Cortex of kidney (tissue), 1 donor: ENCODE measurements at places on chromosomes 16 and 17.

- no peak for DNase-seq
These were observed 28.0 kb downstream of the PPL start for GRCh38 chr16:4908854-4909401.

DNA sequence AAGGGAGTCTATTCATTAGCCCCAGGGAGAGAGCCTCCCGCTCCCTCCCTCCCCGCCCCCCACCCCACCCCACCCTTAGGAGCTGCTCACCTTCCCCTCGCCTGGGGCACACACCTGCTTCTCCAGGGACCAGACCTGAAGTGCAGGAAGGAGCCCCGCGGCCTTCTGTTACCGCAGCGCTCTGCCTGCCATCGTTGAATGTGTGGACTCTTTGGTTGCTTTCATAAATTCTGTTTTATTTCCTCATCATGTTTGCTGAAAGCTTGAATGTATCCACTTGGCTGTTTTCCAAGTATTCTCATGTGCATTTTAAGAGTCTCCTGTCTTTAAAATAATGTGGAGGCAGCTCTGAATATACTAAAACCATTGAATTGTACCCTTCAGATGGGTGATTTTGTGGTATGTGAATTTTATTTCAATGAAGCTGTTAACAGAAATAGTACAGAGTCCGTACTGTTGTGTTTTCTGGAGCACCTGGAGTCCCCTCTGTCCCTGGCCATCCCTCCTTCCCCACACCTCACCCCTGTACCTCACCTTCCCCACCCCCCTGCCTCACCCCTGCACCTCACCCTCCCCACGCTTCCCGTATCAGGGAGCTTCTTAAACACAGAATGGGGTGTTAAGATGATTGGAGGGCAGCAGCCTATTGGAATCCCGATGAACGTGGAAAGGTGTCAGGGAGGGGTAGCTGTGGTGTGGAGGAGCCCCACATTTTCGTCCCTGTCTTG is 25.5 kb downstream of the RAB11FIP3 start:
- DNase-seq: no peak

DNA sequence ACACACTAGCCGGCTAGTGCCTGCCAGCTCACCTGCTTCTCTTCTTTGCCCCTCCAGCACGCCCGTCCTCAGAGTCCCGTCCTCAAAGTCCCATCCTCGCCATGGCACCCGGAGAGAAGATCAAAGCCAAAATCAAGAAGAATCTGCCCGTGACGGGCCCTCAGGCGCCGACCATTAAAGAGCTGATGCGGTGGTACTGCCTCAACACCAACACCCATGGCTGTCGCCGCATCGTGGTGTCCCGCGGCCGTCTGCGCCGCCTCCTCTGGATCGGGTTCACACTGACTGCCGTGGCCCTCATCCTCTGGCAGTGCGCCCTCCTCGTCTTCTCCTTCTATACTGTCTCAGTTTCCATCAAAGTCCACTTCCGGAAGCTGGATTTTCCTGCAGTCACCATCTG is 3.6 kb downstream of the SCNN1G start:
- DNase-seq: no peak

DNA sequence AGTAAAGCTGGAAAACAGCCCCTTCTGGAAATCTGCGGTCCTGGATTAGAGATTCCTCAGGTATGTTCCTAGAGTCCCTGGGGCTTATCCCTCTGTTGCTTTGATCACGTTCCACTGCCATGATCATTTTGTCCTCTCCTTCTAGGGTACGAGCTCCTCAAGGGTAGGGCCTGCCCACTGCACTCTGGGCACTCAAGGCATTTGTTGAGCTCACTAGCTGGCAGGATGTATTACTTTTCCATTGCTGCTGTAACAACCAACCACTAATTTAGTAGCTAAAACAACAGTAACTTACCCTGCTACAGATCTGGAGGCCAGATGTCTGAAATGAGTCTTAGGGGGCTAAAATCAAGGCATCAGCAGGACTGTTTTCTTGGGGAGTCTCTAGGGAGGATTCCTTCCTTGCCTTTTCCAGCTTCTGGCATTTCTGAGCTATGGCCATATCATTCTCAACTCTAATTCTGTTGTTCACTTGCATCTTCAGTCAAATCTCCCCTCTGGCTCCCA is 65.7 kb downstream of the ARSG start:
- no peak for DNase-seq

GRCh38 chr16:81335669-81336068 is 20.9 kb downstream of the GAN start:
- no peak for DNase-seq

DNA sequence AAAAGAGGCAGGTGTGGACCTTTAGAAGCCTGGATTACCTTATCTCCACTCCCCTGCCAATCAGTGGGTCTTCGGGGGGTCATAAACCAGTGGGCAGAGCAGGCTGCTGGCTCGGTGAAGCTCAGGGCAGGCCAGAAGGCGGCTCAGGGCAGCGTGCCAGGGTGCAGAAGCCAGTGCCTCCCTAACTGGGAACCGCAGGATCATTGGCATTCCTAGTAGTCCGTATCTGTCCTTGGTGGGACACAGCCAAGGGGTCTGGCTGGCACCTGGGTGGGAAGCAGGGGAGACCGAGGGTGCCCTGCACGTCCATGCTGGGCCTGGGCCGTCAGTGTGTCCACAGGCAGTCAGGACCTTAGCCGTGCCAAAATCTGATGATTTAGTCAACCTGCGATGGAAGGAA is 76.8 kb downstream of the SEC14L1 start:
- no peak for DNase-seq

- no peak for DNase-seq
These were observed 6.3 kb downstream of the CDIP1 start for GRCh38 chr16:4532238-4532637.

GRCh38 chr17:65956814-65957213 is 235.1 kb downstream of the CEP112 start:
- no peak for DNase-seq

GRCh38 chr17:49915260-49915659 is 53.7 kb upstream of the DLX4 start:
- no peak for DNase-seq

- DNase-seq: no peak
These were observed 13.1 kb upstream of the LPCAT2 start for GRCh38 chr16:55495616-55496289.

GRCh38 chr17:2378905-2379304 is 22.0 kb downstream of the MNT start:
- no peak for DNase-seq

- DNase-seq: no peak
These were observed 28.8 kb downstream of the ABCC12 start for GRCh38 chr16:48126801-48127644.

GRCh38 chr16:66585481-66586239 is 6.4 kb downstream of the CMTM2 start:
- no peak for DNase-seq

DNA sequence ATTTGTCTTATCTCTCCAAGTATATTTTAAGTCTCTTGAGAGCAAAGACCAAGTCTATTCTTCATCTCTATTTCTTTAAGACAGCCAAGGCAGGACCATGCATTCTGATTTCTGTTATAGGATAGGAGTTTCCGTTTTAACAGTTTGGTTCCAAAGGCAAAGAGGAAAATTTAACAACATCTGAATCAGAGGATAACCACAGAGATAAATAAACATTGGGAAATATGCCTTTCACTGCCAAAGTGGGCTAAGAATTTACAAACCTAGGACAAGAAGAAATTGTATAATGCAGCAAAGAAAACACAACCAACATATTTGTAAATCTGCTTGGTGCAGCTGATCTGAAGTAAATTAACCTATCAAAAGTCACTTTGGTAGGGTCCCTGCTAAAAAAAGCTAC is 37.7 kb downstream of the USP32 start:
- no peak for DNase-seq

GRCh38 chr16:11615748-11616447 is 29.2 kb upstream of the LITAF start:
- no peak for DNase-seq

GRCh38 chr17:28043741-28044140 is 1.3 kb downstream of the NLK start:
- DNase-seq: no peak

DNA sequence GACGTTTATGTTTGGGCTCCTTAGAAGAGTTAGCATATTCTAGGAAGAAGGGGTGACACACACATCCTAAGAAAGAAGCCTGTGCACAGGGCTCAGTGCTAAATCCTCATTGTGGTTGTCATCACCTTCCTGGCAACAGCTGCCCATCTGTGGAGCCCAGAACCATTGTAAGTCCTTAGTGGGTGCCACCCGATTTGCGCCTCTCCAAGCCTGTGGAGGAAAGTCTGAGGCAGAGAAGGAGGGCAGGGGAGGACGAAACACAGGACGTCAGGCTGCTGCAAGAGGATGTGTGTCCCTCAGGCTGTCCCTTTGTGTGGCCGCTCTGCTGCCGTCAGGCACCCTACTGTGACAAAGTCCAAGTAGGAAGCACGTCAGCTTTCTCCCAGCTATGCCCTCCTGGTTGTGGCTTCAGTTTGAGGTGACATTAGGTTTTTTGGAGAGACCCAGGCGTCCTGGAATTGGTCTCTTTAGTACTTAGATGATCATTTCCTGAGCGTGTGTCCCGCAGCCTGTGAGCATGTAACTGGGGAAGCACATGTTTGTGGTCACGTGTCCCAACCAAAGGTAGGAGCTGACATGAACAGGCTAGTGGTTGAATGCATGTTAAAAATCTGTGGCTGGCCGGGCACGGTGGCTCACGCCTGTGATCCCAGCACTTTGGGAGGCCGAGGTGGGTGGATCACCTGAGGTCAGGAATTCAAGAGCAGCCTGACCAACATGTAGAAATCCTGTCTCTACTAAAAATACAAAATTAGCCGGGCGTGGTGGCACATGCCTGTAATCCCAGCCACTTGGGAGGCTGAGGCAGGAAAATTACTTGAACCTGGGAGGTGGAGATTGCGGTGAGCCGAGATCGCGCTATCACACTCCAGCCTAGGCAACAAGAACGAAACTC is 10.7 kb downstream of the CLUAP1 start:
- no peak for DNase-seq

- no peak for DNase-seq
These were observed 2093.4 kb downstream of the TP53TG3F start for GRCh38 chr16:35552763-35553162.

DNA sequence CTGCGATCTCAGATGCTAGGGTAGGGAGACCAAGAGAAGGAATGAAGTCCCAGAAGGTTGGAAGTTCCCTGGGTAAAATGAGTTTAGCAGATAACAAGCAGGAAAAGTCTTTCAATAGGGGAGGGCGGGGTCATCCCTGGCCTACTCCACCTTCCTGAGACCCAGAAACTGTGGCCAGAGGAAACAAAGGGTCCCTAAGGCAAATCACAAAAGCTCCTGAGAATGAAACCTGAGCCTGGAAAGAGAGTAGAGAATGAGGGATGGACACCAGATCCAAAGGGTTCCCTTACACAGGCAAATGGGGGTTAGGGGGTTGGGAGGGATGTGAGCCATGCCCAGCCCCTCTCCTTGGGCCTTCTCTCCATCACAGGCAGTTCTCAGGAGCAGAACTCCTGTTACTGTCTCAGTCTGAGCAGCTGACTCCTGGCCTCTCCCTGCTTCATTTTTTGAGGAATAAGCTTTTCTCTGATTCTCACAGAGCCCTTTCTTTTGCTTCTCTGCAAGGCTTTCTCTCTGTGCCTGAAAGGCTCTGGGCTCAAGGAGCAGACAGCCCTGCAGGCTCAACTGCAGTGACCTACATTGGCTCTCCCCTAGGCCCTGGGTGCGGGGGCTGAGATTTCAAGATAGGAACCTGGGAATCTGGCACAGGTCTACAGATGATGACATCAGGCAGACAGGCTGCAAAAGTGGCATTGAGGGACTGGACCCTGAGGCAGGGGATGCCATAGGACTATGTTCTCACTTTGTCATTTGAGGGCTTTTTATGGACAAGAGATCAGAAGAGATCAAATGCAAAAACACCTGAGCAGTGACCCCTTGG is 9.8 kb upstream of the NR1D1 start:
- DNase-seq: no peak

- no peak for DNase-seq
These were observed 312.9 kb downstream of the SNX29 start for GRCh38 chr16:12289175-12290063.

GRCh38 chr17:76670020-76670717 is 26.6 kb upstream of the ST6GALNAC1 start:
- DNase-seq: no peak

DNA sequence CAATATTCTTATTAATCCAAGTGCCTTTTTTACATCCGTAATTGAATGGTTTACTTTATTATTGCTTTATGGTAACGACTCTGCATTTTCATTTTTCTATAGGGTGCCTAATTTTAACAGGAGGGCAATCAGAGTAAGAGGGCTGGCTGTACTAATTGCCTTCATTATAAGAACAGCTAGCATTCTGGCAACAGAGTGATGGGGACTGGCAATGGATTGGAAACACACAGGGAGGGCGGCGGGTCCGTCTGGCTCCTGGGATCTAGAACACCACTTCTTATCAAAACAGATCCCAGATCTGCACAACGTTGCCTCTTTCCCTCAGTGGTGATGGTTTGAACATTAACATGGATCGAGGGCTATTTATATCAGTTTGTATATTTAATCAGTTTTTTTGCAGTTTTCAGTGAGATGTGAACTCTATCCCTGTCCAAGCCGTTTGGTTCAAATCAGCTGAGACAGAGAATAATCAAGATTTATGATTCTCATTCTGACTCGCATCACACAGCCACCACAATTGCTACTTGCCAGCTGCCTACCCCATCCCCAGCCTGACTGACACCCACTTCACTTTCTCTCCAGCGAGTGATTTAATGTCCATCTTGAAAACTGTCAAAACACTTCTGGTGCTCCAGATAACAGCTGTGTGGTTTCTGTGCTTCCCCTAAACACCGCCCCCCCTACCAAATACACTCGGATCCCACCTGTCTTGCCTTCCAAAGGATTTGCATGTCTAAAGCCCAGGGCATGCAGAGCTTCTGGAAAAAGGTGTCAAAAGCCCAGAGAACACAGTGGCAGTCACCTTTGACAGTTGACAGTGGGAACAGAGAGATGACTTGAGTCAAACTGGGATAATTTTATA is 327.9 kb downstream of the HS3ST4 start:
- DNase-seq: no peak

DNA sequence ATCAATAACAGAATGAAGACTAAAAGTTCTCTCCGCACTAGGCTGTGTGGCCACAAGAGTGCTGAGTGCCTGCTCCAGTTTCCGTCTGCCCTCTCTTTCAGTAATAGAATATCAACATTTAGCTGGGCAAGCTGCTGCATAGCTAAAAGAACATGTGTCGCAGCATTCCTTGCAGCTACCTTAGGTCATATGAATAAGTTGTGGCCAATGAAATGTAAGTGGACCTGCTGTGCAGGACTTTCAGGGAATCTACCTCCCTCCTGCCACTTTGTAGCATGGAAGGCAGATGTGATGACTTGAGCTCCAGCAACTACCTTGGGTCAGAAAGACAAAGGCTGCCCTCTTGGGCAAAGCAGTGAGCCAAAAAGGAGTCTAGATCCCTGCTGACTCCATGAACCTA is 25.4 kb downstream of the SLC39A11 start:
- no peak for DNase-seq

GRCh38 chr17:9446528-9446927 is 129.1 kb downstream of the STX8 start:
- DNase-seq: no peak
